ENCODE measurements at places on chromosomes 5 and 9. TPM values are rescaled to one million over a fixed set of nuclear protein-coding genes. Genes with fewer than 3 reads are reported as not detected.

GRCh38 chr9:83432104-83432627 is 106.0 kb downstream of the FRMD3 start:
- no peaks in the 10 kb centered on the region for H3K27me3 ChIP-seq
- no peak for DNase-seq
- no peak overlapping the region for H3K4me3 ChIP-seq
- peak overlapping the region; percentile 52 for H3K27ac ChIP-seq
- peaks cover 9% of the 10 kb centered on the region for H3K4me1 ChIP-seq

DNA sequence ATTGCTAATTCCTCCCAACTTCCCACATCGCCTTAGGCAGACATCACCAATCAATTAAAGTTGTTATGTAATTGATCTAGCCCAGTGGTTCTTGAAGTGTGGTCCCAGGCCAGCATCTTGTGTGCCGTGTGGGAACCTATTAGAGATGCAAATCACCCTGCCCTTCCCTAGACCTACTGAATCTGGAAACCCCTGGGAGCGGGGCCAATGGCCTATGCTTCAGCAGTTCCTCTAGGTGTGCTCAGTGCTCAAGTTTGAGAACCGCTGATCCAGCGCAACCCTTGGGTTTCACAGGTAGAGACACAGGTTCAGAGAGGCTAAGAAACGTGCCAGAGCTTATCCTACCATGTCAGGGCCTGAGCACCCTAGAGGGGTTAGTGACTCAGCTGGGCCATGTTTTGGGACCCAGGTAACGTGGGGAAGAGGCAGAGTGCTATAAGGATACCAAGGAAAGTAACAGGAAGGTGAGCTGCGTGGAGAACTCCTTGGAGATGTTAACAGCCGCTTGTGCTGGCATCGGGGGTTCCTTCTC is 4.4 kb downstream of the SLC34A1 start:
- H3K4me3 ChIP-seq: no peak overlapping the region
- H3K27ac ChIP-seq: no peak overlapping the region
- H3K27me3 ChIP-seq: peaks cover 4% of the 10 kb centered on the region
- H3K4me1 ChIP-seq: peaks cover 20% of the 10 kb centered on the region
- no peaks in the 10 kb centered on the region for H3K36me3 ChIP-seq

GRCh38 chr9:16627967-16628366 is 242.5 kb downstream of the BNC2 start:
- no peaks in the 10 kb centered on the region for H3K27me3 ChIP-seq
- H3K36me3 ChIP-seq: peaks cover 6% of the 10 kb centered on the region
- H3K4me1 ChIP-seq: peaks cover 70% of the 10 kb centered on the region

Gene ORM2
- not detected for total RNA-seq

Gene PCA3
- not detected for total RNA-seq

GRCh38 chr5:39970117-39970798 is 545.5 kb upstream of the DAB2 start:
- H3K36me3 ChIP-seq: peaks cover 2% of the 10 kb centered on the region
- no peak overlapping the region for H3K27ac ChIP-seq
- H3K4me1 ChIP-seq: no peaks in the 10 kb centered on the region
- no peak overlapping the region for H3K4me3 ChIP-seq

- H3K36me3 ChIP-seq: peaks cover 2% of the 10 kb centered on the region
- no peak overlapping the region for H3K27ac ChIP-seq
- DNase-seq: no peak
Measured at GRCh38 chr9:123952641-123953495, 22.9 kb upstream of the DENND1A start.

Gene CCDC107
- 30.0 TPM for total RNA-seq

Gene PCDHGA7
- 0.11 TPM for total RNA-seq

Gene CTXN3
- not detected for total RNA-seq

DNA sequence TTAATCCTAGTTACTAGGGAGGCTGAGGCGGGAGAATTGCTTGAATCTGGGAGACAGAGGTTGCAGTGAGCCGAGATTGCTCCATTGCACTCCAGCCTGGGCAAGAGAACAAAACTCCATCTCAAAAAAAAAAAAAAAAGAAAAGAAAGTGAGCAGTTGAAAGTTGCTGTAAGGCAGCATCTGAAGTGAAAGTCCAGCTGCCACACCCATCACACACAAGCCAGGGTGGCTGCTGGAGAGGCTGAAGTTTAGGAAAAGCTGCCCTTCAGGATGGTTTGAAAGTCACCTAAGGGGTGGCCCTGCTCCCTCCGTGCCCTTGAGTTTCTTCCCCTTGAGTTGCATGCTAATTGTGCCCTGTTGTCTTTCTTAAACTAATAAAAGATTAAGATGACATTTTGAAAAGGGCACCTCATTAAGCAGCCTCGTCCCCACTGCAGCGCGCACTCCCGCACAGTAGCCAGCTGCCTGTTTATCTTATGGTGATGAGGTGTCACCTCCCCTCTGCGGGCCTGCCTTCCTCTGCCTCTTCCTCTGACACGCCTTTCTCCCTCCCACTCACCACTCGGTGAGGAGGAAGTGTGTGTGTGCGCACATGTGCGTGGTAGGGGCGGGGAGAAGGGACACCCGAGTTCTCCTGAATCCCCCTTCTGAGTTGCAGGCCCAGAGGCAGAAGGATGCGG is 104.2 kb upstream of the PANK3 start:
- no peaks in the 10 kb centered on the region for H3K27me3 ChIP-seq
- DNase-seq: no peak
- peaks cover 4% of the 10 kb centered on the region for H3K4me1 ChIP-seq

Gene MCCC2
- 25.4 TPM for total RNA-seq

GRCh38 chr9:112581469-112582176 is 95.0 kb downstream of the KIAA1958 start:
- H3K36me3 ChIP-seq: no peaks in the 10 kb centered on the region
- no peak overlapping the region for H3K4me3 ChIP-seq
- no peaks in the 10 kb centered on the region for H3K4me1 ChIP-seq
- no peak for DNase-seq

DNA sequence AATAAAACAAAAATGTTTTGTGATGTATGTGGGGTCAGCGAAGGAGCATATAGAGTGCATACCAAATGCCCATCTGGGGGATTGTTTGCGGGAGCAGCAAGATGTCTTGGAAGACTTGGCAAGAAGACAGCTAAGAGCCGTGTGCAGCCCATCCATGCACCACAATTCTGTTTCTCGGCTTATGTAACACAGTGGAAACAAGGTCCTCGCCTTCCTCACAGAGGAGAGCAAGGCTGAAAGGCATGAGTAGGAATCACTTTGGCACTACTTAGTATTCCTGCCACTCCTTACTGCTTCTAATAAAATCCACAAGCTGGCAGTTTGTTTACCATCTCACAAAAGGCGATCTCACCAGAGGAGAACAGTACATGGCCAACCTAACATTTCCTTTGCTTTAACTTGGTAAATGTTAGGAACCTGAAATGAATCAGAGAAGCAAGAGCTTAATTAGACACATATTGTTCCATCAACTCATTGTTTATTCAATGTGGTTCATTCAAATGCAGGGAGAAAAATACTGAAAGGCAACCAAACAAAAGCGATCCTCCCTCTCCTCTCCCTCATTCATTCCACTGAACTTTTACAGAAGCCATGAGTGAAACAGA is 648.1 kb downstream of the ACTL7B start:
- peaks cover 6% of the 10 kb centered on the region for H3K36me3 ChIP-seq
- DNase-seq: no peak
- H3K27ac ChIP-seq: peak overlapping the region; percentile 72
- no peak overlapping the region for H3K4me3 ChIP-seq

GRCh38 chr5:82045554-82046275 is 73.9 kb downstream of the ATG10 start:
- DNase-seq: no peak
- H3K4me1 ChIP-seq: peaks cover 17% of the 10 kb centered on the region
- no peaks in the 10 kb centered on the region for H3K27me3 ChIP-seq

GRCh38 chr5:148976569-148977381 is 86.1 kb downstream of the SH3TC2 start:
- peak overlapping the region; percentile 93 for H3K27ac ChIP-seq
- no peaks in the 10 kb centered on the region for H3K36me3 ChIP-seq
- H3K4me1 ChIP-seq: peaks cover 80% of the 10 kb centered on the region

DNA sequence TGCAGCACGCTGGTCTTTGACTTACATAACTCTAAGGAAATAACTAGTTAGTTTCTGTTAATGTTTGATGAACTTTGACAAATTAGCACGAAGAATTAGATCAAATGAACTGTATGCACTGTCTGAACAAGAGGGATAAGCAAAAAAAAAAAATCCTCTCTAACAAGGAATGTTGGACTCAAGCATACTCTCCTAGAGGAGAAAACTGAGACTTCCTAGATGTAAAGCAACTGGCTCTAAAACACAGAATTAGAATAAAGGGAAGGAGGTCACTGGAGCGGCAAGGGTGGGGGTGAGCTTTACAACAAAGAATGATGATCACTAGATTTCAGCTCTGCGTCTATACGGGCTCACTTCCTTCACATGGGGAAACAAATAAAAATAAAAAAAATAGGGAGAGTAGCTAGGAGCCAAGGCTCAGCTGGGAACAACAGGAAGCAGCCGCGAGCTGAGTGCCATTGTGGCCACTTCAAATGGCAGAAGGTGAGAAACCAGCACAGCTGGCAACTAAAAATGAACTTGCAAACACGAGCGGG is 48.7 kb upstream of the CEMIP2 start:
- peaks cover 2% of the 10 kb centered on the region for H3K27me3 ChIP-seq
- H3K4me3 ChIP-seq: no peak overlapping the region
- H3K36me3 ChIP-seq: no peaks in the 10 kb centered on the region
